ENCODE measurements at places on chromosomes 4 and X.

- DNase-seq: no peak
Observed at GRCh38 chrX:15269618-15270521, at the start of gene ASB9. Gene ASB9 (minus strand): TSS chrX:15270083. CDS start chrX:15269874, 209 bp downstream.

GRCh38 chrX:3280706-3281105, 65.7 kb downstream of the MXRA5 start:
- no peak for DNase-seq

DNA sequence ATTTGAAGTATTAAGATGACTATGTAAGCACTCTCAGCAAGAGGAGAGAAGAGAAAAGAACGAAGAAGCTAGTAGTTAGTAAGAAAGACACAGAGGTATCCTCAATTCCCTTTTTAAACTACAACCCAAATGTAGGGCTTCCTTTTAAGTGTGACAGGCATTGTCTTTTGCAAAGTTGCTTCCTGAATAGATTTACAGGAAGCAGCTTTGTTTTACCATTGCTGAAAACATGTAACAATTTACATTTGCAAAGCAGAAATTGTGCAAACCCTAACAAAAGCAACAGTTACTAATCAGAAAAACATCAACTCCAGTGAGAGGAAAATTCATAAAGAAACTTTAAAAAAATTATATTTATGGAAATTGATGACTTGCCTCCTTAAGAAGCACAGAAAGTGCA, 96.4 kb downstream of the FAM13A start:
- DNase-seq: no peak

DNA sequence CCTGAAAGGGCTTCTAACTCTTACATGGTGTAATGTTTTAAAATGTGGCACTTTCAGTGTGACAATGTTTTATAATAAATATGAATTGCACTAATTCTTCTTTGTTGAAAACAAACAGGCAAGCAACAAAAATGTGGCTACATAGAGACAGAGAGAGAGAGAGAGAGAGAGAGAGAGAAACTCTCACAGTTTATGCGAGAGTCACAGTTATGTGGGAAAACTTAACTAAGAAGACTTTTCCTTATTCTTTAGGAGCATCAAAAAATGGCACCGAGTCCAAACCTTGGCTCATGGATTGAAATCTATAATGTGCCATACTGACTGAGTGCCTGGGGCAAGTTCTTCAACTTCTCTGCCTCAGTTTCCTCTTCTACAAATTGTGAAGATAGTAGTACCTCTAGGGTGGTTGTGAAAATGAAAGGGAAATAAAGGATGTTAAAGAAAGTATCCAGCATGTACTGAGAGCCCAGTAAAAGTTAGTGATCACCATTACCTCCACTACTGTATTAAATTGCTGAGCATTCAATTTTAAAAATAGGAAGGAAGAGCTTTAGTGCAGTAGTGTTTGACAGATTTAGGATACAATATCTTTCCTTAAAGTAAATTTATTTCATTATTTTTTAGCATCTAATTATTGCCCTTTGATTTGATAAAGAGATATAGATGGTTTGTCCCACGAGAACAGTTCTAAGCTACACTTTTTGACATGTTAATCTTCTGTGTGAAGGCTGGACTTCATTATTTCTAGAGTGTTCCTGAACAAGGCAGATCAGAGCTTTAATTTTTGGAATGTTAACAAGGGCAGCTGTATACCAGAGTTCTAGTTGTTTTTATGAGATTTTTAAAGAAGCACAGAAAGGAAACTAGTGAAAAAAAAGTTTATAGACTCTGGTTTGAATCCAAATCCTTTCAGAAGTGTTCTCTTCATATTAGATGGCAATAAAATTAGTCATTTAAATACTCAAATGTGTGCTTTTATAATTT, 187.5 kb upstream of the ANK2 start:
- DNase-seq: no peak

- no peak for DNase-seq
Observed at GRCh38 chr4:53307210-53307609, 58.7 kb downstream of the SCFD2 start.

- DNase-seq: no peak
Observed at GRCh38 chr4:173934201-173934600, 349.3 kb downstream of the FBXO8 start.

- no peak for DNase-seq
Observed at GRCh38 chrX:119419146-119419545, 20.0 kb downstream of the SLC25A43 start.

GRCh38 chr4:13678186-13678924, 50.8 kb upstream of the BOD1L1 start:
- DNase-seq: no peak

DNA sequence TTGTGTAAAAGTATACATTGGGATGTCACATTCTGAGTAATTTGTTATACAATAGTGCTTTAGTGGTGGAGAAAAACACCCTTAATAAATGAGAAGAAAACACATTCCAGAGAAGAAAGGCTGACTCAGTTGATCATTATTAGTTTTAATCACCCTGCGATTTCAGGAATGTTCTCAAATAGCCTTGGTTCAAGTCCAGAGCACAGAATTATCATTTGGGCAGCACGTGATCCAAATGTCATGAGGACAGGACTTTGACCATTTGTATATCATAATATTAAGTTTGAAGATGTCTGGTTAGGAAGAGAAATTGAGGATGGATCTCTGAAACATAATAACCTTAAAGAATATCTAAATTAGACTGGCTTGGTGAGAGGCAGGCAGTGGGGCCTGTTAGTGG, 1434.3 kb upstream of the TENM3 start:
- no peak for DNase-seq

GRCh38 chr4:81743731-81744435, 272.2 kb upstream of the RASGEF1B start:
- DNase-seq: no peak

GRCh38 chrX:79117078-79117477, 27.4 kb upstream of the GPR174 start:
- DNase-seq: no peak

- no peak for DNase-seq
Observed at GRCh38 chr4:82437285-82438005, 7.1 kb downstream of the ENOPH1 start.

GRCh38 chr4:140969296-140969695, 164.0 kb downstream of the RNF150 start:
- DNase-seq: no peak

DNA sequence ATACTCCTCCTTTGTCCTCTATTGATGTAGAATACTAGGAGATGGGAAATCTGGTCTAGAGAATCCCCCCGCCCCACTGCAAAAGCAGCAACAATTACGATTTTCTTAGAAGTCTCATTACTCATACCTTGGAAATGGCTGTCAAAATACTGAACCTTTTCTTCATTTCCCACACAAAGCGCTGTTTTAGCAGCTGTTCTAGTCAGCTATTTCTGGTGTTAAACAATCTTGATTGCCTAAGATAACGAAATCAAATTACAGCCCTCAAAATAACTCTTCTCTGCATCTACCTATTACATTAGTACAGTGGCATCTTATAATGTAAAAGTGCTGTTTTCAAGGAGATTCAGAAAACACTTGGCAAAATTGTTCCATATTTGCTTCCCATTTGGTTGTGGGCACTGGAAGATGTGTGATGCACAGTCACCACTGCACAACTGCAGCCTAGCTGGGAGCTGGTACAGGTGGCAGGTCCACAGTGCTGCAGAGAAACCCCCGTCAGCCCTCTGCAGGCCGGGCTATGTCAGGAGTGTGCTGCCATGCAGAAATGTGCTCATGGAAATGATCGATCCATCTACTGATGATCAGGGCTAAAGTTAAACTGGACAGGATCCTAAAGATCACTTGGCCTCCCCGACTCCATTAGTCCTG, 50.4 kb downstream of the TBC1D9 start:
- no peak for DNase-seq

DNA sequence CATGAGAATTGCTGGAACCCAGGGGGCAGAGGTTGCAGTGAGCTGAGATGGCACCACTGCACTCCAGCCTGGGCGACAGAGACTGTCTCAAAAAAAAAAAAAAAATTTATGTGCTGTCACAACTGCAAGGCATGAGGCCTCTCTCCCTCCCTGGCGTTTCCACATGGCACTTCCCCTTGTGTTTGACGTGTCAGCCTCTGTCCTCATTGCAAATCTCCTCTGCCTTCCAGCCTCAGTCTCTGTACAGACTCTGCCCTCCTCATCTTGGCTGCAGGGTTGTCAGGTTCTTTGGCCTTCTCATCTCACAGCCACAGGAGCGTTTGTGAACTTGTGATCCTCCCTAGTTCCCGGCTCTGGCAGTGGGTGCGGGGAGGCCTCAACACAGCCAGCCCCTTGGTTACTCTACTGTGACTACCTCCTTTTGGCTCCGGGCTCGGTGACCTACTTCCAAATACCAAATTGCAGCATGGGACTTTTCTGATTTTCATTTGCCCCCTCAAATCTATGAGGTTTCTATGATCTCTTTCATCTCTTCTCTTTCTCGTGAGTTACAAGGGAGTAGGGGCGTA, 250.0 kb downstream of the CBR4 start:
- DNase-seq: no peak

- DNase-seq: no peak
Observed at GRCh38 chr4:138458751-138459150, 216.6 kb upstream of the SLC7A11 start.

DNA sequence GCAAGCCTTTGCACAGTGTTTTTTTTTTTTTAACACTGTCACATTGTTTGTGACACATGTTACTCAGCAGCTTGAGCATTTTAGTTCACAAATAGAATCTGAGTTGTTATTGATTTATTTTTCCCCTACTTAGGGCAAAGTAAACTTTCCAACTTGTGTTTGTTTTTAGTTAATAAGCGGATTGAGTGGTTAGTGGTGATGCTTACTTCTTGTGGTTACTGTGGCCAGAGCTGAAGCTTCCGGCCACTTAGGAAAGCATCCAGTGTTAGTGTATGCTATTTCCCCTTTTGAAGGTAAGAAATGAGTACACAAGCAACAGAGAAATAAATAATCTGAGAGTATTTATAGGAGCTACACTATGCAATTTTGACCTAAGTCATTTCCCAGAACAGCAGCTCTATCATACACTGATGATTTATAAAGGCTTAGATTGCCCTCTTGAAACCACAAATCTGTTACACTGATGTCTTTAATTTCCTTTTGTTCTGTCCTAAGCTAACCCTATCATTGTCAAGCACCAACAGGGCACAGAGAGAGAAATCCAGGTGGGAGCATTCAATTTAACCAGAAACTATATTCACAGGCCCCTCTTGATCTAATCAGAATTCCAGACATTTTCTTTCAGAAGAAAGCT, 2464.6 kb downstream of the PCDH7 start:
- no peak for DNase-seq

GRCh38 chr4:37881811-37882210, 9.1 kb upstream of the TBC1D1 start:
- DNase-seq: no peak

- no peak for DNase-seq
Observed at GRCh38 chrX:63513825-63514568, 162.9 kb upstream of the SPIN4 start.

DNA sequence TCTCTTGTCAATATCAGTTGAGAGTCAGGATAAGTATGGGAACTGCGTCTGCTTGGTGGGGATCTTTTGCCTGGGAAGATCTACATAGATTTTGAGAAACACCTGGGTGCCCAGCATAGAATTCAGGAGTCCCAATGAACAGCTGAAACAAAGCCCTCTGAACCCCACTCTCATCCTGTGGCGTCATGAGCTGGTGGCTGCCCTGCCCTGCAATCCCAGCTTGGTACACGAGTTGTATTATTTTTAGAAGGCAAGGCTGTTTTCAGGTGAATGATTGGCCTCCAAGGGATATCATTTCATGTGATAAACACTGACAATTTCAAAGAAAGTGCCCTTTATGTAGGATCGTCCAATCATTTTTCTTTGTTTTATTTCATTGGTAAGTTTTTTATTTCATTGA, 60.8 kb downstream of the HCCS start:
- no peak for DNase-seq

DNA sequence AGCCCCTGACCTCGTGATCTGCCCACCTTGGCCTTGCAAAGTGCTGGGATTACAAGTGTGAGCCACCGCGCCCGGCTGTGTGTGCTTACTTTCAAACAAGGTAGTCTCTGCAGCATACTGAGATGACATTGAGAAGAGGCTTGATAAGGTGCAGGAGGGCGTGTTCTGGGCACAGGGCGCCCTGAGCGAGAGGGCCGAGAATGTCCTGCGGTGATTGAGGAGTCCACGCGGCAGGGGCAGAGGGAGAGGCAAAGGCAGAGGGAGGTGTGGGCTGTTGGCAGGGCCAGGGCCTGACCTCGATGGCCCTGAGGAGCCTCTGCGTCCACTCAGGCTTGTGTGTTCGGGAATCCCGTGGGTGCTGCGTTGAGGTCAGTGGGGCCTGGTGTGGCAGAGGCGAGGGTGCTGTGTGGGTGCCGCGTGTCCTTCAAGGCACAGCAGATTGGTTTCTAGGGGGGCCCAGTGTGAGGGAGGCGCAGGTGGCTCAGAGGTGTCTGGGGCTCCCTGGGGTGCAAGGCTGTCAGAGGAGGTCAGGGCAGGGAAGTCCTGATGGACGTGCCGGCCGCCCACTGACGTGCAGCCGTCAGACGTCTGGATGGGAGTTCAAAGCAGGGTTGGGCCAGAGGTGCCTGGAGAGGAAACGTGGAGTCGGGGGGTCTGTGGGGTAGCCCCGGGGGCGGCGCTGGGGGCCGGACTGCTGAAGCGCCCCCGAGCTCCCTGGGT, 12.1 kb downstream of the PCGF3 start:
- DNase-seq: no peak

- no peak for DNase-seq
Observed at GRCh38 chr4:17068392-17068791, 169.9 kb upstream of the LDB2 start.

- no peak for DNase-seq
Observed at GRCh38 chr4:140096483-140096861, 57.5 kb downstream of the MAML3 start.

DNA sequence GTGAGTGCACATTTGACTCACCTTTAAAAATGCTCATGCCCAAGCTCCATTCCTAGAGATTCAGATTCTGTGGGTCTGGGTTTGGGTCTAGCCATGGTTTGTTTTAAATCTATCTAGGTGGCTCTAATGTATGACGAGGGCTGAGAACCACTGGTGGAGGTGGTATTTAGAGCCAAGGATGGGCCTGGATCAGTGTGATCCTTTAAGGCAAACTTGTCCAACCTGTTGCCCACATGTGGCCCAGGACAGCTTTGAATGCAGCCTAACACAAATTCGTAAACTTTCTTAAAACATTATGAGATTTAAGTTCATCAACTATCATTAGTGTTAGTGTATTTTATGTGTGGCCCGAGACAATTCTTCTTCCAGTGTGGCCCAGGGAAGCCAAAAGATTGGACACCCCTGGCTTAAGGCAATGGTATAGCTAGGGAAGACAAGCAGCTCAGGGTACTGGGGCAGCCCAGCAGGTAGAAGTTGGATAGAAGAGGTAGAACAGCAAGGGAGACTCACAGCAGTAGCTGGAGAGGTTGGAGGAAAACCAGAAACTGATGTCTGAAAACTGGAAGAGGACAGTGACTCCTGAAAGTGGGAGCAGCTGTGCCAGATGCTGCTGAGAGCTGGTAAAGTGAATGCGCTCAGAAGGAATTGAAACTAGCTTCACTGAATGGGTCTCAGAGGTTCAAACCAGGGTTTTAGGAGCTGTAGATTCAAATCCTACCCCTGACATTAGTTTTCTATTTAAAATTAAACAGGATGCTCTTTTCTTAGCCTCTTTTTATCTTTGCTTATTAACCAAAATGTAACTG, 18.2 kb downstream of the ADD1 start:
- DNase-seq: no peak

GRCh38 chrX:79270401-79270800, 96.7 kb downstream of the ITM2A start:
- no peak for DNase-seq

GRCh38 chrX:15866147-15866546, 11.5 kb upstream of the AP1S2 start:
- DNase-seq: no peak

All from C1 segment of cervical spinal cord (tissue), 14 donors.